Muscle of leg (tissue), 16 donors: ENCODE measurements at places on chromosomes 13 and 19. TPM values are rescaled to one million over a fixed set of nuclear protein-coding genes. Genes with fewer than 3 reads are reported as not detected.

- H3K4me3 ChIP-seq: no peak overlapping the region
- no peak overlapping the region for H3K27ac ChIP-seq
- no peaks in the 10 kb centered on the region for H3K27me3 ChIP-seq
- H3K36me3 ChIP-seq: peaks cover 29% of the 10 kb centered on the region
Measured at GRCh38 chr13:51797664-51798488, 6.1 kb downstream of the DHRS12 start.

The BRME1 gene
- total RNA-seq: 2.1 TPM

- peaks cover 55% of the 10 kb centered on the region for H3K4me1 ChIP-seq
- H3K27ac ChIP-seq: no peak overlapping the region
- no peak overlapping the region for H3K4me3 ChIP-seq
- H3K36me3 ChIP-seq: no peaks in the 10 kb centered on the region
- no peaks in the 10 kb centered on the region for H3K27me3 ChIP-seq
Measured at GRCh38 chr19:40414542-40415535, 1.7 kb upstream of the PRX start.

DNA sequence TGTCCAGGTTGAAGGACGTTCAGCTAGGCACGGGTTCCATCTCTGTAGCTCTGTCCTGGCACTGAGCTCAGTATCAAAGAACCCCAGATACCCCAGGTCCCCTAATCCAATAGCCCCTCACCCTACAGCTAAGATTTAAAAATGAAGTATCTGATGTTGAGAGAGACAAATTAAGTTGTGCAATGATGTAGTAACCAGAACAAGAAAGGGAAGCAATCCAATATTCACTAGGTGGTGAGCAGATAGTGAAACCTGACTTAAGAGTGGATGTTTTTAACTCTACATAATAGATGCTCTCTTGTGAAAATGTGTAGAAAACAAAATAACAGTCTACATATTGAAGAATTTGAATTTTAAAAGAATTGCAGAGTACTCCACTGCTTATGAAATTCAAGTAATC is 1.8 kb downstream of the ACOD1 start:
- no peak overlapping the region for H3K4me3 ChIP-seq
- no peaks in the 10 kb centered on the region for H3K36me3 ChIP-seq
- no peak overlapping the region for H3K27ac ChIP-seq
- no peak for DNase-seq

- H3K4me3 ChIP-seq: no peak overlapping the region
- H3K27ac ChIP-seq: no peak overlapping the region
- no peaks in the 10 kb centered on the region for H3K27me3 ChIP-seq
- H3K36me3 ChIP-seq: no peaks in the 10 kb centered on the region
- H3K4me1 ChIP-seq: no peaks in the 10 kb centered on the region
Measured at GRCh38 chr19:31648347-31648746, 299.1 kb upstream of the TSHZ3 start.

GRCh38 chr19:3712663-3713611 is 4.8 kb downstream of the TJP3 start:
- no peak for DNase-seq
- H3K27me3 ChIP-seq: peaks cover 17% of the 10 kb centered on the region
- no peaks in the 10 kb centered on the region for H3K36me3 ChIP-seq
- no peak overlapping the region for H3K4me3 ChIP-seq
- H3K27ac ChIP-seq: no peak overlapping the region

DNA sequence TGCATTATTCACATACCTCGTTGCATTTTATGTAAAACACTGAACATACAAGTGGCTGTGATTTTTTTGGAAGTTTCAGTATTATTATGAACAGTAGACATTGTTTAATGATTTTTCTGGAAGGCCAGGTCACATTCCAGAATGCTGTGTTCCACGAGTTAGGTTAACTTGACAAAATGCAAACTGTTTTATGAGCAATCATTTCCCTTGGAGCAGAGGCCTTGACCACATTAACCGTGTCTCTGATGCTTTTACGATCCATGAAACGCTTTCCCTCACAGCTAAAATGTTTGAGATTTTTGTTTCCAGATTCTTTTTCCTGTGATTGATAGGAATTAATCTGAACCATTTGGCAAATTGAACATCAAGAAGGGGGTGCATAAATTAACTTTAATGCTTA is 57.8 kb downstream of the MBNL2 start:
- H3K4me3 ChIP-seq: no peak overlapping the region
- H3K27ac ChIP-seq: peak overlapping the region; percentile 57
- H3K4me1 ChIP-seq: peaks cover 9% of the 10 kb centered on the region
- H3K27me3 ChIP-seq: no peaks in the 10 kb centered on the region
- H3K36me3 ChIP-seq: peaks cover 10% of the 10 kb centered on the region
- DNase-seq: peak; percentile 72

The RAB20 gene
- 3.9 TPM for total RNA-seq

- H3K27ac ChIP-seq: no peak overlapping the region
- H3K4me3 ChIP-seq: no peak overlapping the region
- no peaks in the 10 kb centered on the region for H3K36me3 ChIP-seq
Measured at GRCh38 chr13:34391076-34391475, 551.0 kb upstream of the NBEA start.

DNA sequence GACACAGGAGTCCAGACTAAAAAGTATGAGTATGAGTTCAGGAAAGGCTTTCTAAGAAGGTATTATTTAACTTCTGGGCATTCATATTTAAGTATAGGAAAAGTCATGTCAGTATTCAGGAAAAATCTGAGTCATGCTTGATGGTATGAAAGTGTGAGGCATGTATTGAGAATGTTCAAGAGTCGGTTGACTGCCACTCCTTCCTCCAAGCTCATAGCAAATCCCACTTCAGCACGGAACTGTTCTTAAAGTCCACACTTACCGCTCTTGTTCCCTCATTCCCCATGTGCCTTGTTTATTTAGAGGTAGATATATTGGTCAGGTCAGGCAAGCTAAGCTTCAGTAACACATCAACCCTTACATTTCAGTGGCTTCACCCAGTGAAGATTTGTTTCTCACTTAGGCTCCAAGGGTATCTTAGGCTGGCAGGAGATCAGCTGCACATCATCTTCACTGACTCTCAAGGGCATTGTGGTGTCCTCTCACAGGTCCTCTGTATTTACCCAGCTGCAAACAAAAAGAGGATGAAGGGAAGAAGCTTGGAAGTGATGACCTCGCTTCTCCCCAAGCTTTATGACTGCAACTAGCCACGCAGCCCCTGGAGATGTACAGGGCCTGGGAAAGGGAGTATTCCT is 1189.2 kb downstream of the EFNB2 start:
- H3K27ac ChIP-seq: no peak overlapping the region
- H3K4me3 ChIP-seq: no peak overlapping the region
- no peaks in the 10 kb centered on the region for H3K27me3 ChIP-seq
- no peaks in the 10 kb centered on the region for H3K4me1 ChIP-seq
- no peak for DNase-seq

The CXCL17 gene
- not detected for total RNA-seq

- no peak overlapping the region for H3K4me3 ChIP-seq
- no peaks in the 10 kb centered on the region for H3K4me1 ChIP-seq
Measured at GRCh38 chr13:26310003-26310402, 56.1 kb downstream of the CDK8 start.

The IGFL3 gene
- total RNA-seq: not detected

GRCh38 chr19:35313587-35313986 is 15.4 kb upstream of the CD22 start:
- H3K4me1 ChIP-seq: peaks cover 17% of the 10 kb centered on the region
- H3K27ac ChIP-seq: no peak overlapping the region
- no peaks in the 10 kb centered on the region for H3K27me3 ChIP-seq
- H3K36me3 ChIP-seq: no peaks in the 10 kb centered on the region
- no peak overlapping the region for H3K4me3 ChIP-seq

The RFPL4A gene
- 0.62 TPM for total RNA-seq

DNA sequence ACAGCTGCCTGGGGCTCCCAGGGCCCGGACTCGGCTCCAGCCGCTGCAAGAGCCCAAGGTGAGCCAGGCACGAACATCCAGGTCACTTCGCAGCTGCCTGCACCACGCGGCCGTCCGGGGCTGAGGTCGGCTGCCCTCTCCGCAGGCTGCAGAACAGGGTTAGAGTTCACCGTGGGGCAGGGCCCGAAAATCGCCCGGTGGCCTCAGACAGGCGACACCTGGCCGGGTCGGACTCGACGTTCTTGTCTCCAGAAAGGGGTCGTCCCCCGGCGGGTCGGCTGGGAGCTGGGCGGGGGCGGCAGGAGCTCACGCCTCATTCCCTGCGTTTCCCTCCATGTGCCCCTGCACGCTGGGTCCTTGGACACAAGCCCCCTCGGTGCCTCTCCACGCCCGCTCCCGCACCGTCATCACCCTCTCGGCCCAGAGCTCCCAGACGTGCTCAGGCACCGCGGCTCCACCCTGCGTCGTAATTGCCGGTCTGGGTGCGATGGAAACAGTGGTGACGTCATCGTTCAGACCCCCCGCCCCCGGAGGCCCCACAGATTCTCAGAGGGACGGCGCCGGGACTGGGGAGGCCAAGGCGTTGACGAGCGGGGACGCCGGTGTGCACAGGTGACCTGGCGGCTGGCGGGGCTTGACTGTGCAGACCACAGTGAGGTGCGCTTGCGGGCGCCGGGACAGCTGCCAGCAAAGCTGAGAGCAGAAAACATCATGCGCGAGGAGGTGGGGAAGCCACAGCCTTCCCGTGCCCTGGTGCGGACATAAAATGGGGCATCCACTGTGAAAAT is 4.0 kb upstream of the GRIN3B start:
- no peak overlapping the region for H3K27ac ChIP-seq
- no peak overlapping the region for H3K4me3 ChIP-seq
- H3K4me1 ChIP-seq: peaks cover 24% of the 10 kb centered on the region
- H3K27me3 ChIP-seq: peaks cover 59% of the 10 kb centered on the region

GRCh38 chr19:11141937-11142527 is 13.6 kb downstream of the SPC24 start:
- H3K27me3 ChIP-seq: no peaks in the 10 kb centered on the region
- peaks cover 69% of the 10 kb centered on the region for H3K4me1 ChIP-seq
- DNase-seq: no peak
- peak overlapping the region; percentile 99 for H3K27ac ChIP-seq

DNA sequence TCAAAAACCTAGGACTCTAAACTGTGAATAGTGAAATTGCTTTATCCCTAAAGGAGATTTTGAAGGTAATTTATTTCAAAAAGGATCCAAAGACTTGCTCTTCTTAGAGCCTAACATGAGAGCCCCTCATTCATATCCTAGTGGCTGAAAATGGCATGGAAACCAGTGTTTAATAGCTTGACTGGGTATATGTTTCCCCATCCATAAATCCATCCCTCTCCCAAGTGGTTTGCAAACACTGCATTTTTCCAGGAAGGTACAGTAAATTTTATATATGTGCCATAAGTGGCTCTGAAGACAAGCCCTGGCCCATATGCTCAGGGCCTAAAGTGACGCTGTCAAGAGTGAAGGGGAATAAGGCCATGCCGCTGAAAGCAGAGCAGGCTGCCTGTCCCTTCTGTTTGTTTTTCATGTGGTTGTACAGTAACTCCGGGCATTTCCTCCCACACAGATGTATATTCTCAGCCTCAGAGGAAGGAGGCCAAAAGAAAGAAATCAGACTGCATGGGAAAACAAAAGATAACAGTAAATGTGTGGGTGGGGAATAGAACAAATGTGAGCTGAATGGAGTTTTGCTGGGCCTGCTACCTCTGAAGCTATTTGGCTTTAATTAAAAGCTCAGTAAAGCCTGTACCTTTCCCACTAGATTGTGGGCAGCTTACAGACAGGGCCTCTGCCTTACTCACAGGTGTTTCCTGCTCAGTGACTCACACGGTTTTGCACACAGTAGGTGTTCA is 181.9 kb downstream of the PCDH9 start:
- no peaks in the 10 kb centered on the region for H3K27me3 ChIP-seq
- H3K4me3 ChIP-seq: no peak overlapping the region
- no peaks in the 10 kb centered on the region for H3K36me3 ChIP-seq
- no peaks in the 10 kb centered on the region for H3K4me1 ChIP-seq
- DNase-seq: peak; percentile 22

DNA sequence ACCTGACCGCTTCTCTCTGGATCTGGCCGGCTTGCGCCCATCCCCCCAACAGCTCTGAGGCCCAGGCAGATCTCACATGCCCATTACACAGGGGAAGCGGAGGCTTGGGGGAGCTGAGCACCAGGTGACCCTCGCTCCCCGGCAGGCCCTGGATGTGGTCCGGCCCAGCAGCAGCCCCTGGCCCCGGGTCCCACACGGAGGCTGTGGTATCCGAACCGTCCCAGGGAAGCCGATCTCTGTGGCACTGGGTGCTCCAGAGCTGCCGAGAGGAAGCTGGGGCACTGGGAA is 27.7 kb downstream of the SBNO2 start:
- peaks cover 5% of the 10 kb centered on the region for H3K4me1 ChIP-seq
- DNase-seq: no peak
- peaks cover 39% of the 10 kb centered on the region for H3K36me3 ChIP-seq
- no peak overlapping the region for H3K4me3 ChIP-seq
